ENCODE measurements at places on chromosomes 2 and 18.
A peak's percentile ranks its signal among the peaks of the same experiment; 100 is the strongest.

GRCh38 chr18:3703732-3704176 is 253.8 kb downstream of the TGIF1 start:
- DNase-seq, result peak; percentile 65

- DNase-seq, result no peak
Observed at GRCh38 chr2:210461401-210461800, 15.2 kb downstream of the LANCL1 start.

DNA sequence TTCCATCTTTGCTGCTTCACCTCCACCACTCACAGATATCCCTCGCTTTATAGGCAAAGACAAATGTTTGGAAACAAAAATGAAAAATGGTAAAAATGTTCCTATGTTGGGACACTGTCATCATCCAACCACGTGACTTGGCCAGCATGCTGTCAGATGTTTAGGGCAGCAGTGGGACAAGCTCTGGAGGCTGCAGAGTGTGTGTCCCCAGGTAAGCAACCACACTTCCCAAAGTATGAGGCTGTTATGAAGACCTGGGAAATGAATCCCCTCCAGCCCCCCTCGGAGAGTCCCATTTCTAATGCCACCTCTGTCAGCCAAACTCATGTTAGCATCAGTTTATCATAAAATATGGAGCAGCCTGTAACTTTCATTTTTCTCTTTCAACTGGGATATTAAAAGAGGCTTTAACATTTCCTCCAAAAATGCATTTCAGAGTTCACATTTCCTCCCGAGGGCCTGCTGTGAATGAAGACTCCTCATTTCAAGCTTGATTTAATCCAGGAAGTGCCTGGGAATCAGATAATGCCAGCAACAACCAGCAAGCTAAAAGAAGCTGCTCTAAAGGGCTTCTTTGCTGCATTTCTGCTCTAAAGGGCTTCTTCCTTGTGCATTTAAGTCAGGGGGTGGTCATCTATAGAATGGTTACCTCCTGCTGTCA is 66.2 kb downstream of the APOB start:
- DNase-seq, result no peak

DNA sequence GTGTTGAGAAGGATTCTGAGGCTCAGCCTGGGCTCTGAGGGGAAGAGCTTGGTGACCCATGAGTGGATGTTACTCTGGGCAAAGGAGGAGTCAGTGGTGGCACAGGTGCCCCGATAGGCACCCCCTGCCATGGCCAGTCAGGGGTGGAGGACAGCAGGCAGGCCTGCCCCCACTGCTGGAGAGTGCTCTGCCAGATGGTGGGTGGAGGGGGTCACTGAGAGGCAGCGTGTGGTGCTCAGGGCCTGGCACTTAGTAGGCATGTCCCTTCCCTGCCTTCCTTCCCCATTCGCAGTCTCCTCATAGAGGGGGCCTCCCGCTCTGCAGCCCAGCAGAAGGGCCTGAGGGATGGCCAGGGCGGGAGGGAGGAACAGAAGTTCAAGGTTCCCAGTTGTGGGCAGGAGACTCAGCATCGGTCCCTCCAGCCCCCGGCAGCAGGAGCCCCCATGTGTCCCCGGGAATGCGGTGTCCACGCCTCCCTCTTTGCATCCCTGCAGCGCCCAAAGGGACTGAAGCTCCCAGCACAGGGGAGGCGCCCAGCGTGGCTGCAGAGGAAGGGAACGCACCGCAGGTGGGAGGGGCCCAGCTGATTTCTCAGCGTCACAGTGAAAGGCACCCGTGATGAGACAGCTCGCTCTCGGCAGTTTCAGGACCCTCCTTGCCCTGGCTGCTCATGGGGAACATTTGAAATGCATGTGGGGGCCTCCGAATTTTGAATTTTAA is 5.7 kb upstream of the SNED1 start:
- no peak for DNase-seq

- no peak for DNase-seq
Observed at GRCh38 chr2:123791684-123792083, 233.4 kb upstream of the CNTNAP5 start.

GRCh38 chr2:37464067-37464466 is 119.6 kb downstream of the QPCT start:
- no peak for DNase-seq

DNA sequence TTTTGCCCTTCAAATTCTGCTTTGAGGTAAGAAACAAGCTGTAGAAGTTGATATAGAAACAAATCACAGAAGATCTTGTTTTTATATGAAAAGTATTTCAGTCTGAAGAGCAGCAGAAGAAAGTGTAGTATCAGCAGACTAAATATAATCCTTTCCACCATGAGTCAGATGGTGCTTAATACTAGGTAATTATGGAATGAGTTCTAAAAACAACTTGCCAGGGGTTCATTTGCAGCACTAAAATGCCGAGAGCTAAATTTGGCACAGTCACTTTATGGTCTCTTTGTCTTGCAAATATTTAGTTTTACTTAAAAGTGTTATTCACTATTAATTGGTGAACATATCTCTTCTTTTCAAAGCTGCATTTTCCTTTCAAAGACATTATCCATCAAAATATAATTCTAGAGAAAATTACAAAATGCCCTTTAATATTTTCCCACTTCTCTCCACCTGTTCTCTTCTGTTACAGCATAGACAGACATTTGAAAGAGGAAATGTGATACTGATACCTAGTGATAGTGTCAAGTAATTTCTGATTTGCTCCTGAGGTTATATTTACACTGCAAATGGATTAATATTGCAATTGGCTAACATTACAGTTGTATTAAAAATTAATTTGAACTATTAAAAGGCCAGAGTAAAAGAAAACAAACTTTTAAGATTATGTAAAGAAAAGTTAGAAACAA is 5.3 kb downstream of the MYL1 start:
- no peak for DNase-seq

DNA sequence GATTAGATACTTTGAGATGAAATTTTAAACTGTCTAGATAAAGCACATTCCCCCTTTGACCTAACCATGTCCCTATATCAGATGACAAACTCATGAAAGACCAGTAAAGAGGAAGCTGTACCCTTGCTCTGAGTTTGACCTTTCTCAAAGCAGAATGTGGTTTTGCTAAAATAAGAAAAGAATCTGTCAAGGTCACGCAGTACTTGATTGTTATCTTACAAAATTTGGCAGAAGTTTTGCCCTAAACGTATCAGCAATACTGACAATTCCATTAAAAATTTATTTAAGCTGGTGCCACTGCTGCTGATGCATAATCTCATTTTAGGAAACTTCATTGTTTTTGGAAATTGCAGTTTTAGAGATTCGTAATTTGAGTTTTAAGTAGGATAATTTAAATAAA is 31.2 kb upstream of the GALM start:
- DNase-seq, result no peak

GRCh38 chr2:231674587-231675338 is 33.6 kb upstream of the PTMA start:
- DNase-seq, result peak; percentile 72

- DNase-seq, result no peak
Observed at GRCh38 chr2:85913884-85914881, 25.4 kb upstream of the ST3GAL5 start.

DNA sequence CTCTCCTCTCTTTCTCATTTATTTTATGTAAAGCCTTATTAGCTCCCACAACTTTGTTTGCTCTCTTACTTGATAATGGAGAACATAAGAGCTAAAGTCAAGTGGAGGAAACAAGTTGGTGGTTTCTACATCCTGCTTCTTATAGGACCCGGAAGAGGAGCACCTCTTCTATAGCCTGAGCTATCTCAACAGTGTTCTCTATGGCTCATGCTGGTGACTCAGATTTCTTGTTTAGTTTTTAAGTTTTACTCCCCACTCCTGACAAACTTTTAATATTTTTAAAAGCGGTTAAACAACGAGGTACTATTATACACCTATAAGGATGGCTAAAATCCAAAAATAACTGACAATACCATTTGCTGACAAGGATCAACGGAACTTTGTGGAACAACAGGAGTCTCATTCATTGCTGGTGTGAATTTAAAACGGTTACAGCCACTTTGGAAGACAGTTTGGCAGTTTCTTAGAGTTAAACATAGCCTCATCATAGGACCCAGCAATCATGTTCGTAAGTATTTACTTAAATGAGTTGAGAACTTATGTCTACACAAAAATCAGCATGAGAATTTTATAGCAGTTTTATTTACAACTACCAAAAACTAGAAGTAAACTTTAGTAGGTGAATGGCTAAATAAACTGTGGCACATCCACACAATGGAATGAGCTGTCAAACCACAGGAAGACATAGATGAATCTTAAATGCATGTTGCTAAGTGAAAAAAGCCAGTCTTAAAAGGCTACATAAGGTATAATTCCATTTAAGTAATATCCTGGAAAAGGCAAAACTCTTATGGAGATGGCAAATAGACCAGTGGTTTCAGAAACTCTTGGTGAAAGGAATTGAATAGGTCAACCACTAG is 12.7 kb upstream of the CDC42EP3 start:
- no peak for DNase-seq

DNA sequence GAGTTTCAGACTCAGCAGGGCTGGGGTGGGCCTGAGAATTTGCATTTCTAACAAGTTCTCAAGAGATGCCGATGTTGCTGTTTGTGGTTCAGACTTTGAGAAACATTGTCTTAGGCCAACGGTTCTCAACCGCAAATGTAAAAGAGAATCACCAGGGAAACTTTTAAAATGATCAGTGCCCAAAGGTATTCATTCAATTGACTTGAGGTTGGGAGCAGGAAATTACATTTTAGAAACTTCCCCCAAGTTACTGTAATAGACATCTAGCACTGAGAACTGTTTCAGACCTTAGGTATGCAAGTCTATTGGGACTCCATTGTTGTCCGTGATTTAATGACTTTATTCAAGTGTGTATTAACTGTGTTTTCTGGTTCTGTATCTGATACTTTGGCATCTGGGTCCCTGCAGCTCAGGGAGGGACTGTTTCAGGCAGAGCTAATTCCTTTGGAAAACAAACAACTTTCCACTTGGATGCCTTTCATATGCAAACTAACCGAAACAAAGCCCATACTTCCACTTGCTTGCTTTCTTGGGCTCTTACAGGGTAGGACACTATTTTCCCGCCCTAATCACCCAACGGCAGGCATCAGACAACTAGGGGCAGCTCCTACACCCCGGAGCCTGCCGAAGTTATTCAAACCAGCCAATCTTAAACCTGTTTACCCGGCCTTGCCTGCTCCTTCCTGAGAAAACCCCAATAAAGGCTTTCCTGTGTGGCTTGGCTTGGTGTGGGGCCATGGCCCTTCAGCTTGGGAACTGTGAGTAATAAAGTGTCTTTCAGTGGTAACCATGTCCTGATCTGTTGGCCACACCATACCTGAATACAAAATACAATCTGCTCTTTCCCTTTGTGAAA is 97.6 kb downstream of the POLE4 start:
- no peak for DNase-seq

GRCh38 chr2:43399515-43400264 is 173.3 kb upstream of the ZFP36L2 start:
- DNase-seq, result no peak

DNA sequence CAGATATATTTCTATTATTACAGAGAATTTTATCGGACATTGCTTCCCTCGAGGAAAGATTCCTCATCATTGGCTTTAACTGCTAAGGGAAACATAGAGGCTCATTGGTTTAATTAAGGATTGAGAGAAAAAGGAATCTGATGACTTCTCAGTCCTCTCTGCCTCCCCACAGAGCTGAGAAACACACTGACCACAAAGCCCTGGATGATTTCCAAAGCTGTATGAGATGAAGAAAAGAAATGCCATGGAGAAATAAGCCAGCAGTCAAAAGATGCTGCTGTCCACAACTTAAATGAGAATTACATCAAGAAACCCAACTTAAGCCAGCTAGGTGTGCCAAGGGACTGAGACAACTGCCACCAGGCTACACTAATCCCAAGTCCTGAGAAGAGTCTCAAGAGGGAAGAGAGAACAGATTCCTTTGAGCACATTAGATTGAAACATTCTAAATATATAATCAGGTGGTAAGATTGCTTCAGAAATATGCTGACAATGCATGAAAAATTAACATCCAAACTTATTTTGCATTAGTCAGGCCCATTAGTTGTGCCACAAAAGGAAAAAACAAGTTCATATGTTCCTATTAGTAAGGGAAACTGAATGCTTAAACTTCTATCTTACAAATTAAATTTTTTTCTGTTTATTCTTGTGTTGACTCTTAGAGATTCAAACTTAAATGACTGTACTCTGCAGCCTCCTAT is 308.1 kb upstream of the CYRIA start:
- DNase-seq, result no peak

GRCh38 chr2:108988076-108988795 is 784 bp downstream of the EDAR start:
- no peak for DNase-seq

- DNase-seq, result no peak
Observed at GRCh38 chr2:118122594-118123281, 34.5 kb downstream of the INSIG2 start.

DNA sequence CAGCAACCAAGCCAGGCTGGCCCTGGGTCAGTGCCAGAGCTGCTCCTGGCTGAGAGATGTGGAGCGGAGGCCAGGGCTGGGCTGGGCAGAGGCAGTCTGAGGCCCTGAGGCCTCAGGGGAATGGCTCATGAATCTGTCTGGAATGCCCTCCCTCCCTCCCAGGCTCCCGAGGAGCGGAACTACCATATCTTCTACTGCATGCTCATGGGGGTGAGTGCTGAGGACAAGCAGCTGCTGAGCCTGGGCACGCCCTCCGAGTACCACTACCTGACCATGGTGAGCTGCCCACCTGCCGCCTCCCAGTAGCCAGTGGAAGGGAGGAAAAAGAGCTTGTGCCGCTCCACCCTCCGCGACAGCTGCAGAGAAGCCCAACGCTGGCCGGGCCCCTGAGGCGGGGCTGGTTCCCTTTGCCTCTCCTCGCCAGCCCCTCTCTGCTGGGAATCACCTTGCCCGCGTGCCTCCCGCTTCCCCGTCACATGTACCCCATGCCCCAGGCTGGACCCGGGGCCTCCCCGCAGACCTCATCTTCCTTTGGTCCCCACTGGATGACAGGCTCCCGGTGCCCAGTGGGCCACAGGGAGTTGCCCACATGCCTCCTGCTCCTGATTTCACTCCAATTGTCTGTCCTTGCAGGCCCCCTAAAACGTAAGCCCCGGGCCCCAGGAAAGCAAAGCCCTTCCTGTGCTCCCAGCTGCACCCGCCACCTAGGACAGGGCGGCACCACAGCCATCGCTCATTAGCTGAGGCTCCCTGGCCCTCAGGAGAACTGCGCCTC is 41.1 kb downstream of the MYO7B start:
- no peak for DNase-seq

DNA sequence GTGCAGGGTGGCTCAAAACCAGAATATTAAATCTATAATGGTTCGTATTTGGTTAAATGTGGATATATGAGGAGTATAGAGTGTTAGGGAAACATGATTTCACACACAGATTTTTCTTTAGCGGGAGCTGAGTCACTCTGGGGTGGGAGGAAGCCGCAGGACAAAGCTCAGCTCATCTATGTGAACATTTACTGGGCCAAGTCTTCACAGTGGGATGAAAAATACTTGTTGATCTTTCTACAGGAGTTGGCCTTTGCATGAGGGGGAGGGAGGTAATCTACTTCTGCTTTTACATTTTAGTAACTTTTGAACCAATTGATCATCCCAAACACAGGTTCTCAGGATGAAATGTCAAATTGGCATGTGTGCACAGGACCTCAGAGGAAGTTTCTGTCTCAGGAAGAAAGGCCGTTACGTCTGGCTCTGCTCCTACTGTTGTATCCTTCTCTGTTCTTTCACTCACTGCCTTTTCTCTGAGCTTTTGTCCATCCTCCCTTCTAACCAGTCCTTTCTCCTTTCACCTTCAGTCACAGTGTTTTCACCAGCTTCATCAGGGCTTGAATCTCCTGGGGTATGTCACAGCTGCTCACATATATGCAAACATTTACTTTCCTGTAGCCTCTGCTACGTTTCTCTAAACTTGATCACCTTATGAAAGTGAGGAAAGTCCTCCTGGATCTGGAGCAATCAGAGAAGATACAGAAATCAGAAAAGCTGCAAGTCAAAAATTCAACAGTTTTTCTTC is 943.3 kb upstream of the FANCL start:
- no peak for DNase-seq

All from neuronal stem cell (in vitro differentiated cells).